ENCODE measurements at places on chromosomes 4 and X.

- H3K36me3 ChIP-seq: no peaks in the 10 kb centered on the region
- no peak overlapping the region for H3K4me3 ChIP-seq
- H3K27ac ChIP-seq: no peak overlapping the region
- no peaks in the 10 kb centered on the region for H3K4me1 ChIP-seq
- peaks cover 16% of the 10 kb centered on the region for H3K27me3 ChIP-seq
These were observed 278.9 kb upstream of the GATB start for GRCh38 chr4:152039691-152040090.

- no peak for DNase-seq
- no peaks in the 10 kb centered on the region for H3K36me3 ChIP-seq
- H3K4me1 ChIP-seq: no peaks in the 10 kb centered on the region
- H3K27ac ChIP-seq: no peak overlapping the region
- no peak overlapping the region for H3K4me3 ChIP-seq
- no peaks in the 10 kb centered on the region for H3K27me3 ChIP-seq
These were observed 907.1 kb downstream of the FAT4 start for GRCh38 chr4:126221717-126222340.

- no peaks in the 10 kb centered on the region for H3K27me3 ChIP-seq
- H3K27ac ChIP-seq: no peak overlapping the region
These were observed 339.7 kb upstream of the PCDH7 start for GRCh38 chr4:30380404-30380998.

DNA sequence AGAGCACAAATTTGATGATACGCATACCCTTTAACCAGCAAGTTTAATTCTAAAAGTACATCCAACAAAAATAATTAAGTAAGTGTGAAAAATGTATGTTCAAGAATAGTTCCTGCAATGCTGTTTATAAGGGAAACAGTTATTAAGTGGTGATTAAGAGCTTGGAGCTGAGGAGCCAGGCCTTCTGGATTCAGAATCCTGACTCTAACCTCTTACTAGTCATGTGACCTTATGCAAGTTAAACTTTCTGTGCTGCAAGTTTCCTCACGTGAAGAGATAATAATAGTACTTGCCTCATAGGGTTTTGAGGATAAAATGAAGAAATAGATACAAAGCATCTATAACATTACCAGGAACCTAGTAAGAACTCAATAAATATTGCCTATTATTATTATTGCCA lies 77.7 kb downstream of the FAM13A start:
- DNase-seq: no peak
- no peak overlapping the region for H3K27ac ChIP-seq
- H3K27me3 ChIP-seq: peaks cover 5% of the 10 kb centered on the region
- no peak overlapping the region for H3K4me3 ChIP-seq

- H3K4me1 ChIP-seq: no peaks in the 10 kb centered on the region
- H3K27me3 ChIP-seq: no peaks in the 10 kb centered on the region
- H3K36me3 ChIP-seq: no peaks in the 10 kb centered on the region
- H3K4me3 ChIP-seq: no peak overlapping the region
These were observed 103.3 kb upstream of the FAT1 start for GRCh38 chr4:186826846-186827533.

- H3K27ac ChIP-seq: no peak overlapping the region
- H3K36me3 ChIP-seq: no peaks in the 10 kb centered on the region
- DNase-seq: no peak
These were observed 102.7 kb downstream of the SLC4A4 start for GRCh38 chr4:71441186-71442169.

- H3K4me1 ChIP-seq: no peaks in the 10 kb centered on the region
- no peak overlapping the region for H3K4me3 ChIP-seq
- H3K27me3 ChIP-seq: no peaks in the 10 kb centered on the region
- DNase-seq: no peak
- H3K36me3 ChIP-seq: no peaks in the 10 kb centered on the region
These were observed 11.3 kb upstream of the DOCK11 start for GRCh38 chrX:118484216-118484903.

DNA sequence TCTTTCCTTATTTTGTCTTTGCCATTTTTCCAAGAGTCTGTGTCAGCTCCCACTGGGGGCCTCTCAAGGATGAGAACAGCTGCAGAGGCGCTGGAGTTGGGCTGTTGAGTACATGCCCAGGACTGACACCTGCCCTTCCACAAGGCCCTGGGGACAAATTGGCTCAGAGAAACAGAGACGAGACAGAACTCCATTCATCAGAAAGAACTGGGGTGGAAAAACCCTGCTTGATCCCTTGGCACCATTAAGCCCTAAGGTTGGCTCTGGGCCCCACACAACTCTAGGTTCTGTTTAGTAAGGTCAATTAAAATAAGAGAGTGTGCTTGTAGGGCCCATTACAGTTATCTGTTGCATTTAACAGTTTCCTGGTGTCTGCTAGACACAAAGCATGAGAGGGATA lies 63.6 kb downstream of the DCX start:
- DNase-seq: no peak
- H3K4me3 ChIP-seq: no peak overlapping the region
- no peak overlapping the region for H3K27ac ChIP-seq
- H3K27me3 ChIP-seq: no peaks in the 10 kb centered on the region
- no peaks in the 10 kb centered on the region for H3K4me1 ChIP-seq

DNA sequence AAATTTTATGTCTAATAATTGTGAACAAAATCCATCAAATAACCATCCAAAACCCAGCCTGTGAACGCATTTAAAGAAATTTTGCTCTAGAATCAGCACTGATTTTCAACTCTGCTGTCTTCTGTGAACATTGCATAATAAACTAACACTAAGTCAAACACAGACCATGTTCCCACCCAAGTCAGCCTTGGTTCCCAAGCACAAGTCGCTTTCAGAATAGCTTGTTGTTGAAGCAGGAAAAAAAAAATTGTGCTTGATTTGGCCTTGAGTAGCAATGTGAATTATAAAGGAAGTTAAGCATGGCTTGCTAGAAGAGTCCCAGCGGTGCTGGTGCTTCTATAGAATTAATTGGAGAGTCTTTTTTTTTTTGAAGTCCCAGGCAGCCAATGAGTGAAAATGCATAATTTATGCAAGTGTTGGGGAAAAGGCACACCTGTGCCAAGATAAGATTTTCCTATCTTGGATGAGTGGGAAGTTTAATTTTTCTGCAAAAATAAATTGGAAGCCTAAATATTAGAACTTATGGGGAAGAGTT lies 42.1 kb downstream of the HHIP start:
- no peak for DNase-seq
- H3K27ac ChIP-seq: no peak overlapping the region
- H3K27me3 ChIP-seq: no peaks in the 10 kb centered on the region

DNA sequence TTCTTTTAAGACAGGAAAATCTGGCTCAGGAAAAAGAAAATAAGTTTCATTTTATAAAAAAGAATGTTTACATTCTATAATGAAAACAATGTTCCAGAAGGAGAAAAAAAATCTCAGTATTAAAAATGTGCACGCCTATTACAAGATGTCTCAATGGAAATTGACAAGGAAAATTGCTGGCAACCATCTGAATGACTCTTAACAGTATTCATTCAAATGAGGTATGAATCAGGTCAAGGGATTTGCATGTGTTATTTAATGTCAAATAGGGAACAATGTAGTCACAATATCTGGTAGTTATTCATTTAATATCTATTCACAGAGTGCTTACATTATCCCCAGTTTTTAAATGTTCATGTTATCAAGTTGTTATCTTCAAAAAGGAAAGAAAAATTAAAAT lies 208.4 kb upstream of the TRAM1L1 start:
- no peak for DNase-seq
- no peaks in the 10 kb centered on the region for H3K36me3 ChIP-seq
- H3K4me1 ChIP-seq: no peaks in the 10 kb centered on the region
- no peaks in the 10 kb centered on the region for H3K27me3 ChIP-seq
- no peak overlapping the region for H3K27ac ChIP-seq

DNA sequence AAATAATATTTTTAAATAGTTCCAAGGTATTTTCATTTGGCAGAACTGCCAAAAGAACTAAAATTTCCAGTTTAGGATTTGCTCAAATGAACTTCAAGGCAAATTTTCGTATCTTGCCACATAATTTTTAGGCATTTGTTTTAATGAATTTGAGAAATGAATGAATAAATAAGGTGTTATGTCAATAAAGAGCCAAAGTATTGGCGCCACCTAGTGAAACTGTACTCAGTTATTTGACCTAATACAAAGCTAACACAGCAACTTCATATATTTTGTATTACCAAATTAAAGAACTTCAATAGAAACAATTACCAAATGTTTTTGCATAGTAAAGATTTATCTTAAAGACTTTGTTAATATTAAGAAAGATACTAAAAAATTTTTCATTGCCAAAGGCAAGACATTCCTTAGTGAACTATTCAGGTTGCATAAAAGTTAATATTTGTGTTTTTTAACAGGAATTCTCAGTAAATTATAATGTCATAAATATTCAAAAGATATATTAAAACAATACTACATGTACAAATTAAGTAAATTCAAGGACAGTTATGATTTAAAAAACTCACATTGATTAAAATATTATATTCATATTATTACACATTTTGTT lies 50.3 kb downstream of the STPG2 start:
- no peak overlapping the region for H3K4me3 ChIP-seq
- H3K36me3 ChIP-seq: no peaks in the 10 kb centered on the region
- H3K27ac ChIP-seq: no peak overlapping the region
- H3K4me1 ChIP-seq: no peaks in the 10 kb centered on the region
- no peak for DNase-seq

- no peaks in the 10 kb centered on the region for H3K27me3 ChIP-seq
- H3K4me1 ChIP-seq: peaks cover 28% of the 10 kb centered on the region
- peak overlapping the region; percentile 30 for H3K27ac ChIP-seq
- no peak for DNase-seq
These were observed 4.5 kb upstream of the GRSF1 start for GRCh38 chr4:70844180-70844579.

GRCh38 chr4:40070387-40070786 lies 13.7 kb downstream of the N4BP2 start:
- peaks cover 55% of the 10 kb centered on the region for H3K36me3 ChIP-seq
- H3K4me3 ChIP-seq: no peak overlapping the region
- peaks cover 25% of the 10 kb centered on the region for H3K4me1 ChIP-seq
- no peak overlapping the region for H3K27ac ChIP-seq
- no peak for DNase-seq

- peaks cover 19% of the 10 kb centered on the region for H3K36me3 ChIP-seq
- H3K4me1 ChIP-seq: peaks cover 6% of the 10 kb centered on the region
- no peaks in the 10 kb centered on the region for H3K27me3 ChIP-seq
- no peak overlapping the region for H3K4me3 ChIP-seq
- no peak for DNase-seq
- H3K27ac ChIP-seq: no peak overlapping the region
These were observed 88.3 kb downstream of the POLA1 start for GRCh38 chrX:24782011-24782410.
